ENCODE measurements at places on chromosomes 2 and 18.

GRCh38 chr18:70981400-70982140 is 692.7 kb downstream of the SOCS6 start:
- DNase-seq = no peak

DNA sequence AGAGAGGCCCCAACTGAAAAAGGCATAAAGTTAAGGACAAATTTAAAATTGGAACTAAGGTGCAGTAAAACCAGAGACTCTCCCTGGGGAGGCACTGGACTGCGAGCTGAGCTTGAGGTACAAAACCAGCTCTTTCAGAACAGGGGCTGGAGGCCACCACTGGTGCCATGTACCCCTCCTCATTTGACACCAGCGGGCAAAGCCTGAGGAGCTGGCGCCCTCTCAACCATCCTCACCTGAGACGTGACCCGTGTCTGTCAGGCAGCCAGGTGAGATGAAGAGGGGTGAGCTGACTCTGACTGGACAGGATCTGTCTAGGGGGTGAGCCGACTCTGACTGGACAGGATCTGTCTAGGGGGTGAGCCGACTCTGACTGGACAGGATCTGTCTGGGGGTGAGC is 68.5 kb downstream of the TMEM18 start:
- DNase-seq = no peak

- no peak for DNase-seq
These were observed 531.5 kb downstream of the TNS1 start for GRCh38 chr2:217471319-217471718.

- no peak for DNase-seq
These were observed 16.0 kb upstream of the ASXL2 start for GRCh38 chr2:25894135-25894830.

DNA sequence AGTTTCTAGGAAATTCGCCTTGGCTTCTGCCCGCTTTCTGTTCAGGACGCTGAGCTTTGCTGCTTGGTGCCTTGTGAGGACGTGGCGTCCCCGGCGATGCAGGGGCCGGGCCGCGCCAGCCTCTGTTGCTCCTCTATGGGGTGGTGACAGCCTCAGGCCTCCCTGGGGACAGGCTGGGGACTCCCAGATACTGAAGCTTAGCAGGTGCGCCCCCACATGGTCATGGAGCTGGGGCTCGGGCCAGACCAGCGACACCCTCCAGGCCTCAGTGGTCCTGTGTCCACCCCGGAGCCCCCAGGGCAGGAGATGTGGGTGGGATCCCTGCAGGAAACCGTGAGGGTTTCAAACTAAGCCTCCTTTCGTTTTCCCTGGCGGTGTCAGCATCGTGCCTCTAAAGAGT is 29.2 kb downstream of the KCNG2 start:
- no peak for DNase-seq

DNA sequence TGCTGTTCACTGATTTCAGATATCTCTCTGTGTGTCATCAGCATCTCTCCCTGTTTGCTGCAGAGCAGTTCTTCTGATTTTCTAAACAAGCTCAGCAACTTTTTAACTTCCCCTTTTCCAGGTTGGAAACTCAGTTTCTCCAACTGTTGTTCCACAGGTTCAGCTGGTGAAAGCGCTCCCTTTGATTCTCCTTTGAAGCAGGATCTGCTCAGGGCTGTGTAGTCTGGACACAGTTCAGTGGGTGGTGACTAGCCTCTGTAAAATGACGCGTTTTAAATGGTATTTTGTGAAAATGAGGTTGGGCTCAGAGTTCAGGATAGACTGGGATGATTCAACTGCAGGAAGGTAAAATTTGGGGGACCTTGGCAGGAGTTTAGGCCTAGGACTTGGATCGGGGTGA is 106.3 kb downstream of the TRIM43 start:
- DNase-seq = no peak

DNA sequence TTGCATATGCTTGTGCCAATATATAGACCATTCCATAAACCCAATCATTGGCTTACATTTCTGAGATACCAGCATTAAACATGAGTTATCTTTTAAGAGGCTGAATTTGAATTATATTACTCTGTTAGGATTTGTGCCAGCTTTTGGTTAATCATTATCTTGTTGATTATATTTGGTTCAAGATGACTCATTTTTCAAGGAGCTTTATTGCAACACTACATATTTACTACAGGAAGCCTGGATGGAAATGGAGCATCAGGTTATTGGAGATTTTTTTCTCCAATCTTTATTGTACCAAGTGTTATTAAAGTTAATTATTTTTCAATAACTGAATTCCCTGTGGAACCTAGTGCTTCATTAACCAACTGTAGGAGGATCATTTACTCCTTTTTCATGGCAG is 26.4 kb downstream of the EML4 start:
- DNase-seq = no peak

DNA sequence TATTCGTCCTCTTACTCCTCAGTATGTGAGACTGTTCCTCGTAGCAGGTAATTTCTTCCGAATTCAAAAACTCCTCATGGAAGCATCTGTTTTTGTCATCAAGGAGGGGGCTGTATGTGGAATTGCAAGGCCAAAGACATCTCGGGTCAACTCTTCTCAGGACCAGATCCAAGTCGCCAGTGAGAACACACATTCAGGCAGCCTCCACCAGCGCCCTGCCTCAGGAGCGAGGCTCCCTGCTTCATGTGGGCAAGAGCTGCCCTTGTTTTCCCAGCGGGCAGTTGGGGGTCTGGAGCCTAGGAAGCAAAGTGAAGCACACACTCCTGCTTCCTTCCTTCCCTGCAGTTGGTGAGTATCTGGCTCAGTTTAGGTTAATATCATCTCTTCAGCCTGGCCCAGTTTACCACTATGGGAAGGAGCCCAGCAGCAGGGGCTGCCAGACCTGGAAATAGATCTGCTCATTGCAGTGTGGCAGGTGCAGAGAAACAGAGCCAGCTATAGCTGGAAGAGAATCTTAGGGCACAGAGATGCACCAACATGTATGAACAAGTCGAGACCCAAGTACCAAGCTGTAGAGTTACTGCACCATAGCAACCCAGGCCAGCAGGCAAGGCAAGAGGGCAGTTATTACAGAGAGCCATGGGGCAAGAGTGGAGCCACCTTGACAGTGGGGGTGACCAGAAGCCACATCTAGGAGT is 25.3 kb downstream of the TMEM127 start:
- no peak for DNase-seq

DNA sequence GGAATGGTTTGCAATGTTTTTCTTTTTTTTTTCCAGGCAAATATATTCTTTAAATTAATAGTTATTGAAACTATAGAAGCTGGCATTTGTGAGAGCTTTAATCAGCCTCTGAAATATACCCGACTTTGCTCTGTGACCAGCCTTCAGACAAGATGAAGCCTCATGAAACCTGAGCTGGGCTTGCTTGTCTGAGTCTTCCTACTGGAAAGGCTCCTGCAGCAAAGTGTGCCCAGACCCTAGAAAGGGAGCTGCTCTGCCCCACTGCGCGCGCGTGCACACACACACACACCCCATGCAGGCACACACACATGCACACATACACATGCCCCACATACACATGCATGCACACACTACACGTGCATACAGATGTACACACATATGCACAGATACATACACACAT is 203.3 kb upstream of the NT5C1B start:
- no peak for DNase-seq

GRCh38 chr2:20384953-20385352 is 34.3 kb upstream of the PUM2 start:
- no peak for DNase-seq

- DNase-seq = no peak
These were observed 168.3 kb upstream of the POU3F3 start for GRCh38 chr2:104685591-104685990.

DNA sequence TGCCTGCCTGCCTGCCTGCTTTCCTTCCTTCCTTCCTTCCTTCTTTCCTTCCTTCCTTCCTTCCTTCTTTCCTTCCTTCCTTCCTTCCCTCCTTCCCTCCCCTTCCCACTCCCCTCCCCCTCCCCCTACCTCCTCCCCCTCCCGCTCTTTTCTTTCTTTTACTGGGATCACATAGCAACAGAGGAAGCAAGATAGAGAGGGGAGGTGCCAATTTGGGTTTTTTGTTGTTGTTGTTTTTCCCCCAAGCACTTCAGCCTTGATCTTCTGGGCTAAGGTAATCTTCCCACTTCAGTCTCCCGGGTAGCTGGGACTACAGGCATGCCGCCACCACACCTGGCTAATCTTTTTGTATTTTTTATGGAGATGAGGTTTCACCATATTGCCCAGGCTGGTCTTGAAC is 20.0 kb downstream of the PPM1B start:
- no peak for DNase-seq

DNA sequence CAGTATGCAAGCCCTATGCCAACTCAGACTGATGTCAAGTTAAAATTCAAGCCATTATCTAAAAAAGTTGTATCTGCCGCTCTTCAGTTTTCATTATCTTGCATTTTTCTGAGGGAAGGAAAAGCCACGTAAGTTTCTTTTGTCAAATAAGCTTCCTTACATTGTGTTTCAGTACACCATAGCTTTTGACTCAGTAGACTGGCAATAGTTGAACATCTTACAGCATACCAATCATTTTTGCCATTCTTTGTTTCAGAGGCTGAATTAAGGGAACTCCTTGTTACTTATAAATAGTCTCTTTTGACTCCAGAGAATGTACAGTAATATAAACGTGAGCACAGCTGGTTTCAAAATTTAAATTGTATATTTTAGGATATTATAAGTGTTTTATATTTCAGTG is 120.6 kb downstream of the EHBP1 start:
- no peak for DNase-seq

DNA sequence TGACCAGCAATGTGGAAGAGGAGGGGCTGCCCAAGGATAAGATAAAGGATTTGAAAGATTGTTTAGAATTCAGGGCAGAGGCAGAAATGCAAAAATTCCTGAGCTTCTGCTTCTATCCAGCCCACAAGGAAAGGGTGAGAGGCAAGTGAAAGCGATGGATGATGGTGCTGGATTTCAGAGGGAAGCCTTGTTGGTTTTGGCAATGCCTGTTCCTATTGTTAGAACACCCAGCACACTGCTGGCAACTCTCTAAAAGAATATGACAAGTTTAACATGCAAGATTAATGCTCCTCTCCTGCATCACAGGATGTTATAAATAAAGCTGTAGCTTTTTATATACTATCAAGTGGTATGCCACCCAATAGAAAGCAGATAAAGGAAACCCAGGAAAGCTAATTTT is 92.6 kb downstream of the ZNF385B start:
- no peak for DNase-seq

- no peak for DNase-seq
These were observed 20.8 kb upstream of the MGAT4A start for GRCh38 chr2:98751748-98752147.

- no peak for DNase-seq
These were observed 86.3 kb upstream of the PELI1 start for GRCh38 chr2:64230540-64230939.

GRCh38 chr2:109368798-109369197 is 239.8 kb downstream of the SH3RF3 start:
- DNase-seq = no peak

GRCh38 chr2:144950899-144951560 is 431.1 kb upstream of the ZEB2 start:
- no peak for DNase-seq

GRCh38 chr18:44796429-44797428 is 116.0 kb downstream of the SETBP1 start:
- no peak for DNase-seq

DNA sequence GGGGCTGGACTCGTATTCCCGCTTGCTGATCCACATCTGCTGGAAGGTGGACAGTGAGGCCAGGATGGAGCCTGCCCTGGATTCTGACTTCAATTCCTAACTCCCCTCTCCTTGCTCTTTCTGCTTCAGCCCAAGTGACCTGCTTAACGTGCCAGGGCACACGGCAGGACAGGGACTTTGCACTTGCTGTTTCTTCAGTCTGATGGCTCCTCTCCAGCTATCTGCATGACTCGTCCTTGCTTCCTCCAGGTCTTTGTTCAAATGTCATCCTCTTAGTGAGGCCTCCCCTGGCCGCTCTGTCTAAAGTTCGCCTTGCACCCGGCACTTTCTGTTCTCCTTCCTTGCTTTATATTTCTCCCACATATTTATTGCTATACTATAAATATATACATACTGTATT is 357.6 kb downstream of the MTX2 start:
- DNase-seq = no peak

DNA sequence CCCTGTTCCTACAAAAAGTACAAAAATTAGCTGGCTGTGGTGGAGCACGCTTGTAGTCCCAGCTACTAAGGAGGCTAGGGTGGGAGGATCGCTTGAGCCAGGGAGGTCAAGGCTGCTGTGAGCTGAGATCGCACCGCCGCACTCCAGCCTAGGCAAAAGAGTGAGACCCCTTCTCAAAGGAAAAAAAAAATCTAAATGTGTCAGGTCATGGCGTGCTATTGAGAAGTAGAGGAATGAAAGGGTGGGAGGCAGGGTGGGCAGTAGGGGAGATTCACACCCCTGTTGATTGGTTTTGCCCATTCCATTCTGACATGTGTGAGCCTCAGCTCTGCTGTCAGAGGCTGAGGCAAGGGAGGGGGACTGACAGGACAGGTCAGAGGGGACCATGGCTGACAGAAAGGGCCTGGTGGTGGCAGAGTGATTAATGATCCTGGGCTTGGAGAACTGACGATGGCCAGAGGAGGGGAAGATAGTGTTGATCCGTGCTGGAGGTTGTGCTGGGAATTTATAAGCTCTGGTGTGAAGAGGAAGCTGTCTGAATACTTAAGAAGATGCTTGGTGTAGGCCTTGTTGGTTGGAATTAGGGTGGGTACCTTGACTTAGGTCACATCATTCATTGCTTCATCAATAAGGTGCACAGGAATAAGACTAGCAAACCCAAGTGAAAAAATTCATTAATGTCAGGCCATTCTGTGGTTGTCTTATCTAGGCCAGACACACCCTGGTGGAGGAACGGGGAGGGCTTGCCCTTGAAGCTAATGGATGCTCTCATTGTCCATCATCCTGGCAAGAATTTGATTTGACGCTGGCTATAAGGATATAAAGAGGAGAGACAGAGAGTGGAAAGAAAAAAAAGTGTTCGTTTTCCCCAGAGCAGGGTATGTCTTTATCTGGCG is 19.1 kb upstream of the SMARCAL1 start:
- no peak for DNase-seq

DNA sequence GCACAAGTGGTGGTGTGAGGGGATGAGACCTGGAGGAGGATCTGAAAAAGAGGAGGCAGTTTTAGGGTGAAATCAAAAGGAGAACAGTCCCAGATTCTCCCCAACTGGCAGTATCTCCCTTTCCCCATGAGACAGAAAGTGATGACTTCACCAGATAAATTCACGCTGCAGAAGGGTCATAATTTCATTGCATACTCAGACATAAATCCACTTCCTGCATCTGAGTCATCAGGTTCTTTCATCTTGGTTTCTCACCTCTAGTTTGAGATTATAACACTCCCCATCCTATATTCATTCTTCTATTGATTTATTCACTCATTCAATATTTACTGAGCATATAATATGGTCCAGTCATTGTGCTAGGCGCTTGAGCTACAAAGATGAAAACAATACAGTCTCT is 64.7 kb downstream of the CCDC148 start:
- no peak for DNase-seq

DNA sequence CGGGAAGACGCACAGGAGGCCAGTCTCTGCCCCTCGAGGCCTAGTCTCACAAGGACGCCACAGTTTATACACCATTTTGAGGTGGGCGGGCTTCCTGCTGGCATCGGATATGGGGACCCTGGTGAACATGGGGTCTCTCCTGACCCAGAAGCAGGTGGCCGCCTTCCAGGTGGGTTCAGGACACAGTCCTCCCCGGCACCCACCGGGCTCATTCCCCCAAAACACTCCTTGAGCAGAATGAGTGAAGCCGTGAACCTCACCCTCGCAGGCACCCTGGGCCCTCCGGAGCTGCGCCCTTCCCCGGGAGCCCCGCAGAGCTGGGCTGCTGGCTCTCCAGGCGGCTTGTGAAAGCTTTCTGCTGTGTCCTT is 6.5 kb downstream of the NFATC1 start:
- DNase-seq = no peak

Measured in suppressor macrophage (primary cell).